SJSA1 (cell line): ENCODE measurements at places on chromosomes 2 and 18. TPM values are rescaled to one million over a fixed set of nuclear protein-coding genes. Genes with fewer than 3 reads are reported as not detected.

The ZBTB7C gene
- 0.44 and 0.50 TPM in 2 replicates for total RNA-seq

The HAAO gene
- total RNA-seq, result not detected in 2 replicates

The IL18R1 gene
- not detected in 2 replicates for total RNA-seq

DNA sequence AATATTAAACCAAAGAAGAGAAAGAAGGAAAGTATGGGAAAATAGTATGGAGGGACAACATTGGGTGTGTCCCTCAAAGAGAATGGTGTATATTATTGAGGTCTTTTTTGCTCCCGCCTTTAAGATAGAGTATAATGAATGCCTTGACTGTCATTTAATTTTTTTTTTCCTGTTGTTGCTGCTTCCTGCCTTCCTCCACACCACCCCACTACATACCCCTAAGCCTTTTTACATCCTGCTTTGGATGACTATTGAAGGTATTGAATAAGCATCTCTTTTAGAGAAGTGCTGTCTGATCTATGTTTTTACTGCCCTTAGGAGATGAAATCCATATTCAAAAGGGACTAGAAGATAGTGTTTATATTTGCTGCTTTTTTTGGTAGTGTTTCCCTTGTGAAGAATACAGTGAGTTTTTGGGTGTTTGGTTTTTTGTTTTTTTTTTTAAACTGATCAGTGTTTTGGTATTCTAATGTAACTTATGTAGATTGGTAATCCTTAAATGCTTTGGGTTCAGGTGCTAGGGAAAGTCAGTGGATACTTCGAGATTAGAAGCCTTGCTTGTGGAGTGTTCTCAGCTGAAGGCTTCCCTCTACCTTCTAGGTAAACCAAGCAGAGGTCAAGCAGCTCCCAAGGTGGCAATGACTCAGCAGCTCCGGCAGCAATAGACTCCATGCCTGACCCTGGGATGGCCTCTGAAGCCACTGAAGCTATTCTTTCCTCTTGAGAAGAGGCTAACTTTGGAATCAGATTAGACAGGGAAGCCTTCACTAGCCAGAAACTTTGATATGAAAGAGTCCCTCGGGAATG, 5.0 kb downstream of the FZD7 start:
- H3K27me3 ChIP-seq, result no peaks in the 10 kb centered on the region
- peaks cover 48% of the 10 kb centered on the region for H3K36me3 ChIP-seq
- peaks cover 59% of the 10 kb centered on the region for H3K4me1 ChIP-seq
- DNase-seq, result peak; percentile 72
- H3K27ac ChIP-seq, result peak overlapping the region; percentile 87

GRCh38 chr2:80073134-80073561, 231.4 kb downstream of the LRRTM1 start:
- DNase-seq, result peak; percentile 52
- no peaks in the 10 kb centered on the region for H3K27me3 ChIP-seq
- H3K4me1 ChIP-seq, result peaks cover 8% of the 10 kb centered on the region
- H3K36me3 ChIP-seq, result no peaks in the 10 kb centered on the region
- no peak overlapping the region for H3K27ac ChIP-seq
- H3K4me3 ChIP-seq, result no peak overlapping the region

DNA sequence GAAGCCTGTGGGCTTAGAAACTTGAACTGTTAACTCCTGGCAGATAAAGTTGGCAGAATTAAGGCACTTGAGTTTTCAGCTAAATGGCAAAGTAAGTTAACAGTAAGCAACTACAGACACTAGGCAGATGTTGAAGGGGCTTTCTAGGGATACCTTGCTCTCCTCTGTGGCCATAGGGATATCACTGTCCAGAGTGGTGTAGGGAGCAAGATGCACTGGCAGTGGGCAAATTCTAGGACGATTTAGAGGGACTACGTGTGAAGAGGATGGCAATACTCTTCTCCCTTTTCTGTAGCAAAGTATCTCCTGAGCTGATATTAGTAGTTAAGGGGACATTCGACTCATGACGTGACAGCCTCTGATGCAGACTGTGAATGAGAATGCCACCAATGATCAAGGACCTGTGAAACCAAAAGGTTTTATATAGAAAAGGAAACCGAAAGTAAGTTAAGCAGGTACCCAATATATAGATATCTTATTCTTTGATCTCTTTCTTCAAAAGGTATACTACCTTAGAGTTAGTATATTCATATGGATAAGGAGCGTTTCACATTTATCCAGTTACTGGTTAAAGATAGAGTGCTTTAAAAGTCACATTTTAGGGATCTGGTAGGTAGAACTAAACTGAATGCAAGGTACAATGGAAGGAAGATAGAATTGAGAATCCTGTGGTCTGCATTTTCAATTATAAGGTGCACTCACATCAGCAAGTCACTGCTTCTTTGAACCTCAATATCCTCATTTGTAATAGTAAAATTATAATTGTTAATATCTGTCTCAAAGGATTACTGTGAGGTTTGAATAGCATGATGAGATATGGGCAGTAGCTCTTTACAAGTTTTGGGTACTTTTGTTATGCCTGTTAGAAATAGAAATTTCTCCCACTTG, 106.4 kb downstream of the KCNH7 start:
- H3K27ac ChIP-seq, result no peak overlapping the region
- H3K4me3 ChIP-seq, result no peak overlapping the region
- H3K4me1 ChIP-seq, result no peaks in the 10 kb centered on the region
- H3K36me3 ChIP-seq, result no peaks in the 10 kb centered on the region

DNA sequence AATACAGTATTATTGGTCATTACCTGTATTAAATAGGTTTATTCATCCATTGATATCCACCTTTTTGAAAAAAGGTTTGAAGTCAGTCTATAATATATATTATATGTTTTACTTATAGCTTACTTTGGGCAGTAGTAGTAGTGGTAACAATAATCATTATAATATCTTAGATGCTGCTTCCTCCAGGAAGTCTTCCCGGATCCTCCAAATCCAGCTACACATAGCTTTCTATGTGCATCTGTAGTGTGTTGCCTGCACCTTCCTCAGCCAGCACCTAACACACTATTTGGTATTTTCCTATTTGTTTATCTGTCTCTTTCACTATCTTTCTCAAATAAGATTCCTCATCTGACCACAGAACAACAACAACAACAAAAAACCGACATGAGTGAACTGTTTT, 81.0 kb downstream of the PRKCE start:
- H3K36me3 ChIP-seq, result no peaks in the 10 kb centered on the region
- no peak overlapping the region for H3K27ac ChIP-seq
- no peaks in the 10 kb centered on the region for H3K27me3 ChIP-seq
- H3K4me1 ChIP-seq, result no peaks in the 10 kb centered on the region
- no peak for DNase-seq

- H3K27me3 ChIP-seq, result no peaks in the 10 kb centered on the region
- H3K4me3 ChIP-seq, result no peak overlapping the region
- no peak for DNase-seq
- H3K36me3 ChIP-seq, result no peaks in the 10 kb centered on the region
- 0 out of 2 replicates have a peak, but pooled peaks cover 7% of the 10 kb centered on the region for H3K4me1 ChIP-seq
- H3K27ac ChIP-seq, result no peak overlapping the region
Measured at GRCh38 chr2:143551971-143552650, 422.9 kb downstream of the ARHGAP15 start.

GRCh38 chr2:180367815-180368214, 360.7 kb upstream of the CWC22 start:
- H3K27ac ChIP-seq, result no peak overlapping the region
- H3K27me3 ChIP-seq, result no peaks in the 10 kb centered on the region
- no peak overlapping the region for H3K4me3 ChIP-seq
- no peaks in the 10 kb centered on the region for H3K4me1 ChIP-seq
- DNase-seq, result no peak
- H3K36me3 ChIP-seq, result no peaks in the 10 kb centered on the region

DNA sequence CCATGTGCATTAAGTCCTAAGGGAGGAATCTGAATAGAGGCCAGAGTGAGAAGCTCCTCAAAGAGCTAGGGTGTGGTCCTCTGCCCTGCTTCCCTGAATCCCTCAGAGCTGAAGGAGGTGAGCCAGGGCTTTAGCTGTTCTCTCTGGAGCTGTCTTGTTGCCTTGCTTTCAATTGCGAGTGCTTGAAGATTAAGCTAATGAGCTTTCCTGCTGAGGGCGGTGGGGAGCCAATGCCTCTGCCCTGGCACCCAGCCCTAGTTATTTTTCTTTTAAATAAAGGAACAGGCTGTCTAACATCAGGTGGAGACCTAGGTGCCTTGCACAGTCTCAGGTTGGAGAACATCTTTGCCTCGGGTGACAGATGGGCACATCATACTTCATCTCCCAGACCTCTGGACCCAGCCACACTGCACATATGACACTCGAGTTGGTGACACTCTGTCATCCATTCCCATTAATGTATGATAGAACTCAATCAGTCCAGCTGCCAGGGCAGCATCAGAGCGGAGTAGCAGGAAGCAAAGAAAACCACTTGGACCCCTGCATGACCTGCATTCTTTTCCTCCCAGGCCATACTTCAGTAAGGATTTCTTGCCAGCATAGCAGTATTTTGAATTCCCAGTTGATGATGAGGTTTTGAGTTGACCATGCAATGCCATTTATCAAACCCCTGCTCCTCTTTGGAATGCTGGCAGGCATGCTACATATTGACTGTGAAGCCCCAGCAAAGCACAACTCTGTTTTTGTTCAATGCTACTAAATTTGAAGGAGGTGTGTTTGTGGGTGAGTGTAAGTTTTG, 292.7 kb downstream of the RNF144A start:
- H3K4me3 ChIP-seq, result no peak overlapping the region
- peaks cover 11% of the 10 kb centered on the region; the same call in 1 of the 2 replicates for H3K4me1 ChIP-seq
- DNase-seq, result no peak
- H3K27me3 ChIP-seq, result no peaks in the 10 kb centered on the region
- no peaks in the 10 kb centered on the region for H3K36me3 ChIP-seq

DNA sequence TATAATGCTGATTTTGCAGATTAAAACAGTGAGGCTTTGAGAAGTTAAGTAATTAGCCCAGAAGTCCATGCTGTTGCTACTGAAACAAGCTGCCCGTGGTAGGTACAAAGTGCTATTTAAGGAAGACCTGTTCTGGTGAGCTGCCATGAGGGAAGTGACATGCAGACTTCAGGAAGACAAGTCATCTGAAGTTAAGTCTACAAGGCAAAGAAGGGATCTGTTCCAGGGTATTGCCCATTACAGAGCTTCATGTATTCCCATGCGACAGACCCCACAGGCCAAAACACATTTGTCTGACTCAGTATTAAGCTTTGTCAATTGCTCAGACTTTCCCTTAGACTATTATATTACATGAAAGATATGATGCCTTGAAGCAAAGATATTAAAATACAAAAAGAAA, 520.8 kb downstream of the FBXO15 start:
- H3K4me1 ChIP-seq, result no peaks in the 10 kb centered on the region
- H3K36me3 ChIP-seq, result no peaks in the 10 kb centered on the region
- H3K4me3 ChIP-seq, result no peak overlapping the region
- no peaks in the 10 kb centered on the region for H3K27me3 ChIP-seq
- no peak overlapping the region for H3K27ac ChIP-seq

DNA sequence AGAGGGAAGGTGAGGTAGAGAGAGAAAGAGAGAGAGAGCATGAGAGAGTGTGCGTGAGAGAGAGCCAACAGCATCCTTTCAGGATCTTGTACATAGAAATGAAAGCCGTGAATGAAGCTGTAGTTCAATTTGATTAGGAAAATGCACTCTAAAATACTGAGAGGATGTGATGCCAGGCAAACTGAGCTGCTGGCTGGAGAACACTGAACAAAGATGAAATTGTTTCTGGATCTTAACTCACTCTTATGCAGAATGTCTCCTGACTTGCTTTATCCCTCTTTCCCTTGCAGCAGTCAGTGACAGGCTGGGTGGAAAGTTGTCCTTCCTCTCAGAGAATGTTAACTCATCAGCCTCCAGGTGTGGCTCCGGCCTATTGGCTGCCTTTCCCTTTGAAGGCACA, 10.7 kb downstream of the LYPD1 start:
- no peak overlapping the region for H3K4me3 ChIP-seq
- H3K27me3 ChIP-seq, result no peaks in the 10 kb centered on the region
- H3K36me3 ChIP-seq, result peaks cover 78% of the 10 kb centered on the region
- peaks cover 45% of the 10 kb centered on the region for H3K4me1 ChIP-seq

DNA sequence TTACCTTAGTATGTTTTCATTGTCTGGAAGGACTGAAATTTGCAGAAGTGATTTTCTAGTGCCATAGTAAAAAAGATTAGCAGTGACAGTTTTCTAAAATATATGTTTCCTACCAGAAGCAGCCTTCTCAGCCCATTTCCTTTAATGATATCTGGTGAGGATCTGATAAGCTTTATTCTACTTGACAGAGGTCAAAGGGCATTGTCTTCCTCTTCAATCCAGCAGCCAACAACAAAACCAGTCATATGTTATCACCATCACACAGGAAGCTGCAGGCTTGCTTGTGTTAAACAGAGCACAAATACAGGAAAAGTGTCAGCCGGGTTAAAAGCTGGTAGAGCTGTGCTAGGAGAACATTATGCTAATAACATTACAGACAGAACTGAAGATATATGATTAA, 35.6 kb upstream of the ZSWIM2 start:
- no peaks in the 10 kb centered on the region for H3K4me1 ChIP-seq
- no peak overlapping the region for H3K27ac ChIP-seq
- no peaks in the 10 kb centered on the region for H3K27me3 ChIP-seq
- no peak for DNase-seq
- no peaks in the 10 kb centered on the region for H3K36me3 ChIP-seq

- no peaks in the 10 kb centered on the region for H3K36me3 ChIP-seq
- DNase-seq, result no peak
- no peaks in the 10 kb centered on the region for H3K27me3 ChIP-seq
- H3K4me3 ChIP-seq, result no peak overlapping the region
Measured at GRCh38 chr2:33205693-33206434, 259.1 kb downstream of the LTBP1 start.
